Neuronal stem cell (in vitro differentiated cells): ENCODE measurements at places on chromosomes 6 and 20.

DNA sequence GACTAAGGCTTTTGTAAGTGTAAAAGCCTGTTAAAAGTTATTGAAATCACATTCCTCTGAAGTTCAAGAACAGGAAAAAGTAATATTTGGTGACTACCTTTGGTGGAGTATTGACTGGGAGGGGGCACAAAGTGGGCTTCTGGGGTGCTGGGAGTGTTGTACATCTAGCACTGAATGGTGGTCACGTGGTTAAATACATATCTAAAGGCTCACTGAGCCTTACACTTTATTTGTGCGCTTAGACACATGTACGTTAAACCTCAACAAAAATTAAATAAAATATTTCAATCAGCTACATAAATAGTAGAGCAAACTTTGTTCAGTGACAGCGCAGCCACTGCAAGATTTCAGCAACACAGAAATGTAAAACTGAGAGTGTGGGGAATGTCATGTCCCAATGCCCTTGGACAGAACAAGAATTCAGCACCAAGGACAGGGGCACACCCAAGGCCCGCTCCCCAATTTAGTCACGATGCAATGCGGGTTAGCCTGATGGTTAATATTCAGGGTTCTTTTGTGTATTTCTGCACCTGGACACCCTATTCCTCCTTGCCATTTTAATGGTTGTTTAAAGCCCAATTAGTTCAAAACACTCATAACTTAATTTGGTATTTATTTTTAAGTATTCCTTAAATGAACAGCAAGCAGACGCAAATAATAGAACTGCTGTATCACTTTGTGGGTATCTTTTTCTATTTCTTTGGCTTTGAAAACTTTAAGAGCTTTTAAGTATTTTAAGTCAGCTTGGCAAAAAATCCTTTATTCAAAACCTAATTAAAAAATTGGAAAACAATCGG is 37.4 kb downstream of the ANGPT4 start:
- peak; percentile 74 for DNase-seq

- DNase-seq, result no peak
These were observed 115.5 kb upstream of the LOC128125822 start for GRCh38 chr6:63456734-63457133.

- no peak for DNase-seq
These were observed 53.7 kb downstream of the BMP7 start for GRCh38 chr20:57212534-57213276.

DNA sequence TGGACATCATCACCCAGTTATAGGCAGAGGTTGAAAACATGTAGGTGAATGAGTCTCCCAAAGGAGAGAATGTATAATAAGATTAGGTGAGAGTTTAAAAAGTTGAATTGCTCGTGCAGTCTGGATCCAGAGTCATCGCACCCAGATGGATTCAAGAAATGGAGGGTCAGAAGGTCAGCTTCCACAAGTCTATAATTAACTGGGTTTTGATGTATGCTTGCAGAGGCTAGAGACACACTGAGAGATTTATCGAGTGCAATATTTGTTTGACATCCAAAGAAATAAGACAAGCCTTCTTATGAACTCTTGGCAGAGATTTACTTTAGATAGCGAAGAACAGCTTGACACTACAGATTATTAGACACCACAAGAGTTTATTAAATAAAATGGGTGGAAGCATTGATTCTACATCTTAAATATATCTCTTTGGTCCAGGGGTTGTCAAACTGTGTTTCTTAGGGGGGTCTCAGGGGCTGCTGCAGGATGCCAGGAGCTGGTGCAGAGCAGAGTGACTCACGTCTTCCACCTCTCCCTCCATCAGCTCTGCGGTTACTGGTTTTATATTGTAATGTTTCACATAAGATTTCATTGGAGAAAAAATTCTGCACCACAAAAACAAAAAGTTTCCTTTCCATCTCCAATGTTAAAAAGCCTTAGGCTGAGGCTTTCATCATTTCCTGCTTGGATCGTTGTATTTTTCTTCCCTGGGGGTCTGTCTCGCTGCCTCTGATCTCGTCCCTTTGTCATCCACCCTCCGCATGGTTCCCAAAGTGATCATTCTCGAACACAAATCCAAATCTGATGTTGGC is 176.2 kb upstream of the AHI1 start:
- DNase-seq, result no peak

- no peak for DNase-seq
These were observed 65.6 kb downstream of the ZNF292 start for GRCh38 chr6:87220997-87221396.

- DNase-seq, result no peak
These were observed 18.9 kb downstream of the NEDD9 start for GRCh38 chr6:11213422-11214021.

GRCh38 chr6:39923394-39923793 is 10.9 kb downstream of the MOCS1 start:
- no peak for DNase-seq

GRCh38 chr20:37821696-37822095 is 81.2 kb upstream of the VSTM2L start:
- DNase-seq, result no peak
